MG63 (cell line): ENCODE measurements at places on chromosomes 7 and 10.
A peak's percentile ranks its signal among the peaks of the same experiment; 100 is the strongest.

- DNase-seq = no peak
These were observed 99.1 kb downstream of the TAX1BP1 start for GRCh38 chr7:27839099-27839498.

- DNase-seq = no peak
These were observed 4.3 kb upstream of the GDI2 start for GRCh38 chr10:5817322-5818047.

GRCh38 chr7:129958643-129959470 is 6.1 kb upstream of the UBE2H start:
- peak; percentile 80 for DNase-seq

DNA sequence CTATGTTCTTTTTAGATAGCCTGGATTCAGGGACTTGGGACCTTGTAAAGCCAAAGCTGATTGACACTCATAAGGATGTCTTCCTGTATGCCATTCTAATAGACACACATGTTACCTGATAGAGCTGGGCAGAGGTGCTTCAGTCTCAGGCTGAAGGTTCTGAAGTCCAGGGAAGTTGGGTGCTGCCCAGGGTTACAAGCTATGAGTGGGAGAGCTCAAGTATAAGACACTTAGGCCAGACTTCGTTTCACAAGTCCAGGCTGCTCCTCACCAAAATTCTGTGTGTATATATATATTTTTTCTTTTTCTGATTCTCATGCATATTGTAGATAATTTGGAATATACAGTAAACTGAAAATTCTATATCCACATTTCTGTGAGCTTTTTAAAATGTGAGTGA is 144.2 kb downstream of the HDAC9 start:
- DNase-seq = no peak

GRCh38 chr7:37048674-37049073 is 324.4 kb upstream of the AOAH start:
- DNase-seq = no peak
